SJSA1 (cell line): ENCODE measurements at places on chromosomes 6 and 20.

DNA sequence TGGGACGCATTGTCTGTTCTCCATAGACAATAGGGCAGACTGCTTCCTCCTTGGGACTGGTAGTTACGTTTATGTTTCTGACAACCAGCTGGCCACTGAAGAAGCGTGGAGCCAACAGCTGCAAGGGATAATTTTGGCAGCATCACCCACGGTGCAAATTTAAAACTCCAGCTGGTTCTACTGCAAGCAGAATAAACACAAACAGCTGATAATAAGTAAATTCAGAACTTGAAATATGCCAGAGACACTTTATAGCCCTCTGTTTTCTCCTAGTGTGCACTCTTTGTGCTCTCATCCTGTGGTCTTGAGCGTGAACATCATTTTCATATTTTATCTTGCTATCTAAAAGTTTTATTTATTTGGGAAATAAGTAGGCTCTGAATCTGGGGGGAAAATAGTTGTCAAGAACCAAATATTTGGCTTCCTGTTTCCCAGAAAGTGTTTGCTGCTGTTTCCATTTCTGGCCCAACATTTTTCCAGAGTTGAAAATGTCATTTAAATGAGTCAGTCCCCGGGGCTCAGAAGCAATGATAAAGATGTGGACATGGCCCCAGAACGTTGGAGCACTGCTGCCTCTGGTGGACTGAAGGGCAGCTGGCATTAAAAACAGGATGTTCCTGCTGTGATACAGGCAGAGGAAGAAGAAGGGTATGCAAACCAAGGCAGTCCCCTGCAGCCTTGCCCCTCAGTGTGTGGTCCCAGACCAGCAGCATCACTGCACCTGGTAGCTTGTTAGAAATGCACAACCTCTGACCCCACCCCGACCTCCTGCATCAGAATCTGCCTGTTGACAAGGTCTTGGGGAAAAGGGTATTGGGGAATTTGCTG, 12.5 kb upstream of the THBD start:
- peak; percentile 76 for DNase-seq

GRCh38 chr6:96923400-96923799, 1.1 kb upstream of the KLHL32 start:
- DNase-seq: no peak

GRCh38 chr20:25355866-25356265, 34.8 kb downstream of the ABHD12 start:
- DNase-seq: no peak

DNA sequence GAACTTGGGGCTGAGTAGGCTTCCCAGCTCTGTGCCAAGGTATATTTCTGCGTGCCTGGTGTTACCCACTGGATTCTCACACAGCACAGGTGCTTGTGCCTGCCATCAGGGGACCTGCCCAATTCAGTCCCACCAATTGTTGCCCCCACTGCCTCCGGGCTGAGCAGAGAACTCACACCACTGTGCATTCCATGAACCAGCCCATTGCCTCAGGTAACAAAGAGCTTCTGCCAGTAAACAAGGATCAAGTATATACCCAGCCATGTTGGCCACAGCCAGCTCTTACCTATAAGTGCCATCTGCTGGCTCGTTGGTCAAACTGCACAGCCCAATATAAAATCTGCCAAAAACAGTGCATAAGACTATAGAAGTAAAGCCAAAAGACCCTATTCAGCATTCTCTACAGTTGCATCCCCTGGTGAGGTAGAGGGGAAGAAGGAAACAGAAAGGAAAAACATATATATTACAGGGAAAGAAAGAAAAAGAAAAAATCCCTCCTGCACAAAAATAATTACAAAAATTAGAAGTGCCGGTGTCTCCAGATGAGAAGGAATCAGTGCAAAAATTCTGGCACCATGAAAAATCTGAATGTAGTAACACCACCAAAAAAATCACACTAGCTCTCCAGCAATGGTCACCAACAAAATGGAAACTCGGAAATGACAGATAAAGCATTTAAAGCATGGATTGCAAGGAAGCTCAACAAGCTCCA, 241.4 kb downstream of the IBTK start:
- DNase-seq: peak; percentile 16

DNA sequence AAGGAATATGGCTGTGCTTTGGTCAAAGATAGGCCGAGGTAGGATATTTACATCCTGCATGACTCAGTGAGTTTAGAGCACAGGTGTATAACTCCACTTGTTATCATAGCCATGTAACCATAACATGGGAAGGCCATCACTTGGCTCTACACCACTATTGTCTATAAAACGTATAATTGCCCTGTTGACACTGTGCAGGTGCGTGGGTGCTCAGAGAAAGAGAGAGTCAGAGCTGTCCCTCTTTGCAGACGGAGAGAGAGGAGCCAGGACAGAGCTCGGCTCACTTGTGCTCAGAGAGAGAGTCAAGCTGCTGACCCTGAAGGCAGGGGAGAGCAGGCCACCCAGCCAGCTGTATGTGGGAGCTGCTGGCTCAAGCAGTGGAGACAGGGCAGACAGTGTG, 46.0 kb downstream of the OR2B6 start:
- DNase-seq: no peak

DNA sequence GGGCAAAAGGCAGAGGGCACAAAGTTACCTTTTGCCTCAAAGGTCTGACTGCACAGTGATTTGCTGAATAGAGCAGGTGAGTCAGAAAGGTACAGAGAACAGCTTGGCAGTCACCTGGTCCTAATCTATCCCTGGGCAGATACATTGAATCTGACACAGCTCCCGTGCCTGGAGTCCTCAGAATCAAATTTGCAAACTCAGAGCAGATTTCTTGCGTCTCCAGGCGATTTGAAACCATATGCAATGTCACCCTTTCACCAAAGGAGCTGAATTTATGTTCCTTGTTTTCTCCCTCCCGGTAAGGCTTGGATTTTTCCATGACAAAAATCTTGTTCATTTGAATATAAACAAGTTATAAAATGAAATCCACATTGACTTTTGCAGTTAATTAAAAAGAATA, 81.6 kb upstream of the SNAP25 start:
- DNase-seq: no peak

DNA sequence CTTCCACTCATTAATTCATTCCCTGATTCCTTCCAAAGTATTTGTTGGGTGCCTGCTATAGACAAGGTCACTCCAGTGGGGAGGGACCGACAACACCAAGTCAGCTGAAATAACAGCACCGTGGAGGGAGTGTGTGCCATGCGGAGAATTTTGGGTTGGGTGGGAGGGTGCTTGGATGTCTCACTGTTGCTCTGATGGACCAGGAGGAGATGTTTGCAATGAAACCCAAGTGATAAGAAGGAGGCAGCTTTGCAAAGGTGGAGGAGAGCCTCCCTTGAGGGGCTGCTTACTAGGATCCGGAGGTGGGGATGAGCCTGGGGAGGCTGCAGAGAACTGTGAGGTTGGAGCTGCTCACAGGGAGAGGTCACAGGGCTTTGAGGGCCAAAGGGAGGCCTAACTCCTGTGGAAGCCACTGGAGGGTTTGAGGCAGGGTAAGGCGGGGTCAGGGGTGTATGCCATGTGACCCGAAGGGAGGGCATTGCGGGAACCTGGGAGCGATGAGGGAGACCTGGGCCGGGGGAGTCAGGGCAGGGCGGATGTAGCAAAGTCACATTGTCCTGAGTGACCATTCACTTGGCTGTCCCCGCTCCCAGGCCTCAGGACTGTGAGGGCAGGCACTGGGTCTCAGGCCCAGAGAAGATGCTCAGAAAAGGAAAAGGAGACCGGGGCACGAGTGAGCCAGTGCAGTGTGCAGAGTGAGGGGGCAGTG, 124.5 kb downstream of the PHACTR3 start:
- no peak for DNase-seq

DNA sequence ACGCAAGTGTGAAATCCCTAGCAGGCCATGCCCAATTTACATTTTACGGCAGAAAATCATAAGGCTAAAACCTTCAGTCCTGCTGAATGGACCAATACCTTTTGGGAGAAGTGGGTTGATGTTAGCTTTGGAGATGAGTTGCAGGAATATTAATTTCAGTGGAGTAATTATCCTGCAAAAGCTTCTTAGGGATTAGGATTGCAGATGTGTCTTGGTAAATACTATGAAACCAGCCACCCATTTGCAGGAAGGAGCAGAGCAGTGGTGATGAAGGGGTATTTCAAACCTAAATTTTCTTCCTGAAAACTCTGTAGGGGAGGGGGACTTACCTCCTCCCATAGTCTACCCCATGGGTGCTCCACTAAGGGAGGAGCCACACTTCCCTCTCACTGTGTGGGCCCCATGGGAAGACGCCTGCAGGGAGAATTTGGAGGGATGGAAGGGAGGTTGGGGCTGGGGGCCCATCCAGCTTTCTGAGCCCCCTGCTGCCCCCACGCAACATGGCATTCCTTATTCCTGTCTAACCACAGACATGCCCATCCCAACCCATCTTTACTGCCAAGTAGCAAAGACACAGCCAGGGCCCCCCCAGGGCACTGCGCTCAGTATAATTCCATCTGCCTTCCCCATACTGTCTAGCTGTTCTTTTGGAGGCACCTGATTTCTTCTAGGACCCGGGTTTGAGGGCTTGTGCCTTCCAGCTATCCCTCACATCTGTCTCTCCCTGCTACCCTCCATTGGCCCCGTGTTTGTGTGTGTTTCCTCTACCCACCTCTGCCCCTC, 14.6 kb upstream of the UQCC2 start:
- no peak for DNase-seq

DNA sequence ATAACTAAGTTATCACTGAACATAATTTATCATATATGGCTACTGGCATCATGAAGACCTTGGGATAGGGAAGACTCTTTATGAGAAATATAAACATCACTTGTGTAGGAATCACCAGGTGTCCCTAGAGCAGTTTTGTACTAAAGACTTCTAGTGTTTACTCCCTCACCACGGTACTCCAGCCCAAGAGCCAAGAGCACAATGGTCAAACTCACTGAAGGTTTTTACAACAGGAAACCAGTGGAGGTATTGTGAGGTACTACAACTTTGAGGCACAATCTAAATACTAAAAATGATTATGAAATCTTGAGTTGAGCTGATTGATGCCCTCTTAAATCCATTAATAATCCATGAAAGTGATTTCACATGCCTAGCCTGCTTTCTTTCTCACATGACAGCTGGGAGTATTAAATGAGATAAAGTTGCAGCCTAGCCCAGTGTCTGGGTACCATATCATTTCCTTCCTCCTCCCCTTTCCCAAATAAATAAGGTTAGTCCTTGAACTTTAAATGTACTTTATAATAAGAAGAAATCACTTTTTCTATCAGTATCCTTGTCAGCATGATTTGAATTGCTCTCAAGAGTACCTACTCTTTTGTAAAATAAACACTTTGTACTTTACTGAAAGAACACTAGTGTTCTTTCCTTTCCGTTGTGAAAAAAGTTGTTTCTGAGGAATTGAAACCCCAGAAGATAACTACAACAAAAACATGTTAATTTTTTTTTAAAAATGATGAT, 26.5 kb downstream of the GLO1 start:
- no peak for DNase-seq

DNA sequence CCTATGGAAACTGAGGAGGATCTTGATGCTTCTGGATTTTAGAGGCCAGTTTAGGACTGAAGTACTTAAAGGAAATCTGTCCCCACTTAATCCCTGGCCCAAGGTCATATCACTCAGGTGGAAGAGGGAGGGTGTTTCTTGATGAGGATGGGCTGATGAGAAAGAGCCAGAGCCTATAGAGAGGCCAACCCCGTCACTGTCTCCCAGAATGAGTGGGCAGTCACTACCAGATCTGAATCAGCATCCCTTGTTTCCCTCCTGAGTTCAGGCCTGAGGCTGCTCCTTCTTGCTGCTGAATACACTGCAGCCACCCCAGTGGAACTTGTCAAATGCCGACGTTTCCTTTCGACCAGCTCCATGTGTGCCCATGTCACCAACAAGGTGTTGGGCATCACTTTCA, 14.8 kb downstream of the ARMC12 start:
- DNase-seq: no peak

GRCh38 chr6:122751326-122751725, 28.2 kb upstream of the FABP7 start:
- no peak for DNase-seq
